ENCODE measurements at places on chromosomes 5 and 9. TPM values are rescaled to one million over a fixed set of nuclear protein-coding genes. Genes with fewer than 3 reads are reported as not detected.

GRCh38 chr5:178434851-178435250, 155.3 kb downstream of the COL23A1 start:
- no peaks in the 10 kb centered on the region for H3K4me1 ChIP-seq
- no peak overlapping the region for H3K27ac ChIP-seq
- no peaks in the 10 kb centered on the region for H3K36me3 ChIP-seq
- DNase-seq, result no peak
- H3K27me3 ChIP-seq, result no peaks in the 10 kb centered on the region

ALAD gene
- total RNA-seq, result 17.7 TPM

DNA sequence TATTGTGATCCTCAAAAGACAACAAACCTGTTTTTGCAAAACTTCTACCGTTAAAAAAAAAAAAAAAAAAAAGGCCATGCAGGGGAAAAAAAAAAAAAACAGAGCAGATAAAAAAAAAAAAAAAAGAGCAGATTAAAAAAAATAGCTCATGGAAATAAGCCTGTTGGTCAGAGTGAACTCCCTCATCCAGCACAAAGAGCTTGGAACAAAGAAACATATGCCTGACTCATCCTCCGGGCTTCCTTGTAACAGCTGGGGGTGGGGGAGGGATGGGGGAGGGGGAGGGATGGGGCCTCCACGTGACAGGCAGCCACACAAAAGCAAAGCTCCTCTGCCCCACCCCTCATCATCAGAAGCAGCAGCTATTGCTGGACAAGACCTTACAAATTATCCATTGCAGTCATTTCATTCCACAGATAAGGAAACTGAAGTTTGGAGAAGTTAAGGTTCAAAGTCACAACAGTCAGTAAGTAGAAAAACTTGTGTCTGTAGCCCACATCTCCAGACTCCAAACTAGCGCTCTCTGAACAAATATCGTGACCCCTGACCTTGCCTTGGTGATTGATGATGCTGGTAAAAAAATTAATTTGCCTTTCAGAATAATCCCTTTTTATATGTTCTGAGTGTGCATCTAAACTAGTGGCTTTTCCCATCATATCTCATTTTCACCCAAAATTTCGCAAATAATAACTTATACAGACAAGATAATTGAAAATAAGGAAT, 38.9 kb downstream of the SLC35D2 start:
- no peaks in the 10 kb centered on the region for H3K27me3 ChIP-seq
- H3K36me3 ChIP-seq, result no peaks in the 10 kb centered on the region
- H3K4me3 ChIP-seq, result no peak overlapping the region
- peaks cover 6% of the 10 kb centered on the region for H3K4me1 ChIP-seq

DNA sequence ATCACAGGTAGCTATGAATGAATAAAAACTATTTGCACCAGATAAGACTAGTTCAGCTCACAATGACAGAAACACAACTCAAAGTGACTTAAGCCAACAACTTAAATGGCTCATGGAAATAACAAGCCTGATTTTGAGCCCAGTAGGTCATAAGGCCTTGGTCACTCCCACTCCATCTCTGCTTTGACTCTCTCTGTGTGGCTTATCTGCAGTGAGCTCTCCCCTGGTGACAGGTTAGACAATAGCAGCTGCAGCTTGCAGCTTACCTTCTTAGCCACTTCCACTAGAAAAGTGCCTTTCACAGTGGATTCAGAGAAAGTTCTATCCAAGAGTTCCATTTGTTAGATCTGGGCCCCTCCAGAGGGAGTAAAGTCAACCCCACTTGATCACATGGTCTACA, 315.7 kb downstream of the RAB3C start:
- no peaks in the 10 kb centered on the region for H3K4me1 ChIP-seq
- H3K27ac ChIP-seq, result no peak overlapping the region
- no peaks in the 10 kb centered on the region for H3K36me3 ChIP-seq

DNA sequence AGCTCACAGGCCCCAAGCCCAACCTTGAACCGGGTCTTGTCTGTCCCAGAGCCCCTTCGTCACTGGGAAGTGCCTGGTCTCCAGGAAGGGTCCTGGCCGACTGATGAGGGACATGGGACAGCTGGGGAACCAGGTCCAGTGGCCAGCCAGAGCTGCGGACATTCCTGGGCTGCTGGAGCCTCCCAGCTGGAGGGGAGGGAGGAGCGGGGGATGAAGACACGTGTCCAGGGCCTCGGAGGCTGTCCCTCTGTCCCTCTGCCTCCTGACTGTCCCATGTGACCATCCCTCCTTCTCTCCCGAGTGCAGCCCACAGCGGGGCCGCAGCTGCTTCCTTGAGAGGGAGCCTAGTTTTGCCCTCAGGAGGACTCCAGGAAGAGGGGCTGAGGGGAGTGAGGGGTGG, 41.7 kb upstream of the UBAC1 start:
- H3K27me3 ChIP-seq, result no peaks in the 10 kb centered on the region
- H3K27ac ChIP-seq, result no peak overlapping the region
- no peak overlapping the region for H3K4me3 ChIP-seq
- DNase-seq, result no peak

GRCh38 chr5:73120222-73121118, at the start of gene TMEM171:
TSS of gene TMEM171 (plus strand) at chr5:73120575. CDS start at chr5:73123374, 2,799 bp downstream.
- no peaks in the 10 kb centered on the region for H3K36me3 ChIP-seq
- no peak for DNase-seq
- H3K4me3 ChIP-seq, result peak within 1 kb of the TSS; percentile 37
- no peak within 1 kb of the TSS for H3K27ac ChIP-seq
- H3K27me3 ChIP-seq, result peaks cover 67% of the 10 kb centered on the region

GRCh38 chr5:121109817-121110216, 645.7 kb downstream of the PRR16 start:
- no peak overlapping the region for H3K4me3 ChIP-seq
- no peak for DNase-seq
- H3K27ac ChIP-seq, result no peak overlapping the region
- no peaks in the 10 kb centered on the region for H3K27me3 ChIP-seq

DNA sequence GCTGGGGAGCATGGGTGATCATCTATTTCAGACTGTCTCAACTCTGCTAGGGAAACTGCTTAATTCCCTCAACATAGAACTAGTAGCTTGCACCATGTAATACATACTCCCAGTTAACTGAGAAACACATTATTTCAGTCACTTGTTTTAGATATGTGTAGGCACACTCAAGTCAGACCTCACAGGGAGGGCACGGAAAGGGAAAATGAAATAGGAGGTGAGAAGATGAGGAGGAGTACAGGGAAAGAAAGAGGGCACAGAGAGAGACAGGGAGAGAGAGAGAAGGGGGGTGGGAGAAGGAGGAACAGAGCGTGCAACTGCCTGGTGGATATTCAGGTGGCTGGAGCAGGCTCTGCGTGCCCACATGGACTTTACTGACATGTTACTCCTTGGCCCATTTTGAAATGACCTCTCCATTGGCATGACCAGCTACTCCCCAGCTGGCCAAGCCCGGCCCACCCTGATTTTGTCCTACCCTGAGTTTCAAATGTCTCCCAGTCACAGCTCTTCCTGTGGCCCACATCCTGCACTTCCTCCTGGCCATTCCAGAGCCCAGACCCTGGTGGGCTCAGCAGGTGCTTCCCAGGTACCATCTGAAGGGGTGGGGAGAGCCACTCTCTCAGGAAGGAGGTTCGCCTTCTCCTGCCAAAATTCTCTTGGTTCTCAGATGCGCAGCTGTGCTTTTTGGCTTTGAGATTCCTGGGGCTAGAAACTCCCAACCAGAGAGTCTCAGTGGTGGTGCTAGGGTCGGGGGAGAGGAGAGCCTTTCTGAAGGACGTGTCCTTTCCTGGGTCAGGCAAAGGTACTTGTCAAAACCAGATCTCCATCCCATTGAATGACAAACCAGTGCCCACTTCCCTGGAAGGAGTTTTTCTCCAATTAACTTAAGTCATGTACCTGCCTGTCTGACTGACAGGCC, 229.4 kb downstream of the FSTL4 start:
- no peak overlapping the region for H3K4me3 ChIP-seq
- no peaks in the 10 kb centered on the region for H3K36me3 ChIP-seq
- peaks cover 2% of the 10 kb centered on the region for H3K4me1 ChIP-seq
- DNase-seq, result no peak
- no peak overlapping the region for H3K27ac ChIP-seq

DNA sequence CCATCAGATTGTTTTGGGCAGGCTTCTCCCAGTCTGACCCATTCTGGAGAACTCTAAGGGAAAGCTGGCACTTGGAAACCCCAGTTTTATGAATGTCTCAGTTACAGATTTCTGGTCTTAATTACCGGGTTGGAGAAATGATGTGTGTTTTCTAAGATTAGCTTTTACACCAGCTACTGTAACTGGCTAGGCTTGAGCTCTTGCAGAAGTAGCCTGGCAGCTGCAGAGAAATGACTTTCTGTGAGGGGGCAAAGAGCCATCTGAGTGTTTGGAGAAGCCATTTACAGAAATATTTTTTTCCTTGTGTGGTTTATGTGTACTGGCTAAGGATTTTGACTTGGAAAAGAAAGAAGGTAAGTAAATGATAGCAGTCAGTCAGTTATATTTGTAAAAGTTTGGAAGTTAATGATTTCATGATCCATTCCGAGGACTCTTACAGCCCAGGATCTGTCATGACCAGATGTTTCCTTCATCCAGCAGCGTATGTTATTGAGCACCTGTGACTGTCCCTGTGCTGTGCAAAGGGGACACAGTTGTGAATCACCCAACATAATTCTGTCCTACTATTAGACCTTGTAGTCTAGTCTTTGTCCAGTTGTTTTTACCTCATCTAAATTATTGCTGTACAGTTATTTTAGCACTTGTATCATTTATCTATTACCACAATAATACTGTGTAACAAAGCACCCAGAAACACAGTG, 53.7 kb upstream of the GDNF start:
- peaks cover 6% of the 10 kb centered on the region for H3K27me3 ChIP-seq
- H3K4me1 ChIP-seq, result no peaks in the 10 kb centered on the region
- no peak for DNase-seq
- H3K4me3 ChIP-seq, result no peak overlapping the region
- H3K36me3 ChIP-seq, result no peaks in the 10 kb centered on the region
- no peak overlapping the region for H3K27ac ChIP-seq

DNA sequence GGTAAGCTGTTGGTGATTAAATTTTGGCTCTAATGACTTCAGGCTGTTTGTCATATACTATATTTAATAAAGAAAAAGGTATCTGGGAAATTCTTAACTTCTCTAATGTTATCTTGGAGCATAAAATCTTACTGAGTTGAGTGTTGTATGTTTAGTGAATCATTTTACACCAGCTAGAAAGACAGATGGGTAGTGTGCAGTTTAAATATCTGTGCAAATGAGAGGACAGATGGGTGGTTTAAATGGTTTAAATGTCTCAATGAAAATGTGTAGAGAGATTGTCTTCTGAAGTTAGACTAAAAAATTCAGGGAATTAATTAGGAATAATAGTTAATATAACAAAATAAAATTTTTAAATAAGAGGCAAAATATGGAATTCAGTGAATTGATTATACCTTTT, 114.5 kb downstream of the FER start:
- H3K4me1 ChIP-seq, result peaks cover 9% of the 10 kb centered on the region
- H3K36me3 ChIP-seq, result peaks cover 8% of the 10 kb centered on the region
- H3K27me3 ChIP-seq, result no peaks in the 10 kb centered on the region
- no peak overlapping the region for H3K27ac ChIP-seq
- no peak for DNase-seq
- H3K4me3 ChIP-seq, result no peak overlapping the region

GRCh38 chr5:32711681-32712480, 760 bp downstream of the NPR3 start:
- peak overlapping the region; percentile 27 for H3K4me3 ChIP-seq
- peaks cover 26% of the 10 kb centered on the region for H3K4me1 ChIP-seq
- DNase-seq, result no peak
- no peaks in the 10 kb centered on the region for H3K36me3 ChIP-seq
- H3K27ac ChIP-seq, result no peak overlapping the region

DNA sequence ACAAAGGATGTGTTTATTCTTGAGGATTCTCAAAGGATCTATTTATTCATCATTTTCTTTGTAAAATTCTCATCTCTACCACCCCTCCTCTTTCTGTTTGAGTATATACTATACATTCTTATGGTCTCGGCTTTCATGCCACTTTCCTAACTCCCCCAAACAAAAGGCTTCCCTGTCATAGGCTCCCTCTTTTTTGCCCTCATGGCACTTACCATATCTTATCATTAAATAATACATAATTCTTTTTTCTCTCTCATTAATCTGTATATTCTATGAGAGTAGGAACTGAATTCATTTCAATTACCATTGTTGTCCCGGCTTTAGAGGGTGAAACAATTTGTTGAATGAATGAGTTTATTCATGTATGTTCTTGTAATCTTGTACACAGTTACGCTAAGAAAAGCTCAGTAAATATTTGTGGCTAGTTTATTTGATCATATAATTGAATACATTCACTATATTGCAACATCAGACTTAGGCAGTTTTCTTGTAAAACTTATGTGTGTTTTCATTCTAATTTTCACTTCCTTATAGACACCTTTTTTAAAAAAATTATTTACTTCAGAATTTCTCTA, 254.6 kb downstream of the EDIL3 start:
- H3K27ac ChIP-seq, result no peak overlapping the region
- no peak for DNase-seq
- H3K36me3 ChIP-seq, result no peaks in the 10 kb centered on the region
- no peak overlapping the region for H3K4me3 ChIP-seq

PAEP gene
- not detected for total RNA-seq

DNA sequence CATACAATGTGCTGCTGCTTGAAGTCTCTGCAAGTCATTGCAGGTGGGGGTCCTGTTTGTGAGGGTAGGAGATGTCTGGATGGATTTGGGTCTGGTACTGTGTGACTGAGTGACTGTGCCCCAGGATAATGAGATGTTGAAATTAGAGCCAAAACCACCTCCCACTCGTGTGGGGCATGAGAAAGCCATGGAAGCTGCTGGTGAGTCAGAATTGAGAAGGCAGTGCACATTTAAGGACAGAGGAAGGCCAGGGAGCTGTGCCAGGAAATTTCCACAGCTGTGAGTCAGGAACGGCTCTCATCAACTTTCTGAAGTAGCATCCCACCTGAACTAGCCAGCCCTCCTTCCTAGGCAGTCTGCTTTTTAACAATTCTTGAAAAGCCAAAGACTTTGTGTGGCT, 229.8 kb downstream of the DRD1 start:
- no peak for DNase-seq
- H3K27me3 ChIP-seq, result peaks cover 17% of the 10 kb centered on the region
- no peak overlapping the region for H3K27ac ChIP-seq
- H3K4me3 ChIP-seq, result no peak overlapping the region

DNA sequence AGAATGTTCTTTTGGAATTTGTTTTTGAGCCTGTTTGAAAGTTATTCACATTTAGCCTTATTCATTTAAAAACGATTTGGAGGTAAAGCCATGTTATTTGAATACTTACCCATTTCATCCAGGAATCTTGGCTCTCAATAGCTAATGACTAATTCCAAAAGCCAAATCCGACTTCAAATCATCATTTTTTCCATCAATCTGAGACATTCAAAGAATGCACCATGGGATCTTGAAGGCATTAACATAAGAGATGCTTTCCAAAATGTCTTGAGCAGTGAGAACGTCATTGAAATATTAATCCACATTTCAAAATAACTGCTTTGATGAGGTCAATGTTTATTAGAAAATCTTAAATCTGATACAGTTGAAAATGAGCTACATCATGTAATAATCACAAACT, 617.0 kb upstream of the RORB start:
- no peak for DNase-seq
- no peaks in the 10 kb centered on the region for H3K27me3 ChIP-seq
- H3K27ac ChIP-seq, result no peak overlapping the region
- H3K36me3 ChIP-seq, result no peaks in the 10 kb centered on the region

Measured in activated naive CD4-positive, alpha-beta T cell treated with anti-CD3 and anti-CD28 coated beads for 36 hours (primary cell).